B cell (primary cell): ENCODE measurements at places on chromosomes 11 and 22. TPM values are rescaled to one million over a fixed set of nuclear protein-coding genes. Genes with fewer than 3 reads are reported as not detected.

GRCh38 chr11:62863687-62864335 lies 16.9 kb upstream of the SLC3A2 start:
- H3K4me1 ChIP-seq: no peaks in the 10 kb centered on the region
- no peak overlapping the region for H3K27ac ChIP-seq
- DNase-seq: no peak
- no peaks in the 10 kb centered on the region for H3K27me3 ChIP-seq
- no peak overlapping the region for H3K4me3 ChIP-seq

- H3K27ac ChIP-seq: no peak overlapping the region
- no peak overlapping the region for H3K4me3 ChIP-seq
- no peaks in the 10 kb centered on the region for H3K27me3 ChIP-seq
- no peaks in the 10 kb centered on the region for H3K4me1 ChIP-seq
Observed at GRCh38 chr11:93589347-93589746, 46.2 kb upstream of the SMCO4 start.

- no peaks in the 10 kb centered on the region for H3K4me1 ChIP-seq
- no peaks in the 10 kb centered on the region for H3K36me3 ChIP-seq
- H3K4me3 ChIP-seq: no peak overlapping the region
- no peaks in the 10 kb centered on the region for H3K27me3 ChIP-seq
Observed at GRCh38 chr22:23124611-23125511, 16.9 kb downstream of the RSPH14 start.

FXYD6 gene
- polyA plus RNA-seq: 0.35 TPM in 1 of 2 replicates, not detected in the other

SLC22A25 gene
- polyA plus RNA-seq: not detected in 2 replicates
